Thoracic aorta (tissue), 2 donors: ENCODE measurements at places on chromosomes 2 and 18. TPM values are rescaled to one million over a fixed set of nuclear protein-coding genes. Genes with fewer than 3 reads are reported as not detected.
A peak's percentile ranks its signal among the peaks of the same experiment; 100 is the strongest.

DSC1 gene
- not detected for total RNA-seq

DNA sequence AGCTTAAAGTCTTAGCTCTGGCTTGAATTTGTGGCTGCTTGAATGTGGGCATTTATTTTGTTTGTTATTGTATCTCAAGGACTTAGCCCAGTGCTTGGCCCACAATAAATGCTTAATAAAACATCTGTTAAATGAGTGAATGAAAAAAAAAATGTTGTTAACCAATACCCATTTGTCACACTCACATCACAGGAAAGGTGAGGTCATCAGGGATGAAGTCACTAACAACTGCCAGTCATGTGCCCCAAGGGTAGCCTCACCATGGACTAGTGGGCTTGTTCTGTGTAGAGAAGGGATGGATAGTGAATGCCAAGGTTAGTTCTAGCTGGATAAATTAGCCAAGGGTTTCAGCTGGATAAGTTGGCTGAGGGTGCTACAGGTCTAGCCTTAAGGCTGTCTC is 3.0 kb downstream of the NRBP1 start:
- H3K4me1 ChIP-seq = peaks cover 42% of the 10 kb centered on the region
- H3K4me3 ChIP-seq = no peak overlapping the region
- peaks cover 33% of the 10 kb centered on the region for H3K36me3 ChIP-seq
- no peak for DNase-seq
- no peak overlapping the region for H3K27ac ChIP-seq
- H3K27me3 ChIP-seq = no peaks in the 10 kb centered on the region

DNA sequence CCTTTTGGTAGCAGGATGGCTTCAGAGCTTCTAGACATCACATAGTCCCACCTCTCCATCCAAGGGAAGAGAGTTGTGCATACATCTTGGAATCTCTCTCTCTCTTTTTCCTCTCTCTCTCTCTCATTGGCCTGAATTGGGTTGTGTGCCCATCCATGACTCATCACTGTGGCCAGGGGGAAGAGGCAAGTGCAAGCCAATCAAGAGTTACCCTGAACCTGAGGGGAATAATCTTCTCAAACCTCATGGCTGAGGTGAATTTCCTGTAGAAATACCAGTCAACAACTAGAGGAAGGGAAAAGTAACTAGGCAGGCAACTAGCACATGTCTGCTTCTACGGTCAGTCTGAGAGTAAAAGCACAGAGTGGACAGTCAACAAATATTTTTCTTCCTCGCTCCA is 7.3 kb upstream of the CHN1 start:
- no peak overlapping the region for H3K27ac ChIP-seq
- no peaks in the 10 kb centered on the region for H3K36me3 ChIP-seq
- H3K4me1 ChIP-seq = peaks cover 14% of the 10 kb centered on the region
- no peaks in the 10 kb centered on the region for H3K27me3 ChIP-seq
- H3K4me3 ChIP-seq = no peak overlapping the region
- DNase-seq = no peak

- H3K27me3 ChIP-seq = no peaks in the 10 kb centered on the region
- H3K4me1 ChIP-seq = peaks cover 17% of the 10 kb centered on the region
- peak overlapping the region; percentile 83 for H3K4me3 ChIP-seq
- peak; percentile 50 for DNase-seq
Measured at GRCh38 chr2:29115797-29116781, 874 bp downstream of the CLIP4 start.

ANKRD30B gene
- not detected for total RNA-seq

DNA sequence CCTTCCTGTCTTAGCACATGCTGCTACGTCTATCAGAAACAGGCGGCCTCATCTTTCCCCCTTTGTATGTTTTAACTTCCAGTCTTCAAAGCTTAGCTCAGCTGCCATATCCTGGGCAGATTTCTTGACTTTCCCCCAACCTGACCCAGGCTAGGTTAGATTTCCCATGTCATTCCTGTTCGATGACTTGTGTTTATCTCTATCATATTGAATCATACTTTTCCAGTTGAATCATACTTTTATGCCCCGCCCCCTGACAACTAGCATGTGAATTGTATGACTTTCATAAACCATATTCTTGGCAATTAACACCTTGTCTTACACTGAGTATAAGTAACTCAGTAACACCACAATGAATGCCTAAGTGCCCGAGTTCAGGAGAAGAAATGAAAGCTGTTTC is 128.3 kb downstream of the CYRIA start:
- no peak overlapping the region for H3K4me3 ChIP-seq
- DNase-seq = no peak
- H3K27ac ChIP-seq = no peak overlapping the region
- no peaks in the 10 kb centered on the region for H3K36me3 ChIP-seq
- no peaks in the 10 kb centered on the region for H3K4me1 ChIP-seq

- H3K27ac ChIP-seq = no peak overlapping the region
- DNase-seq = no peak
- no peaks in the 10 kb centered on the region for H3K4me1 ChIP-seq
- H3K4me3 ChIP-seq = no peak overlapping the region
- no peaks in the 10 kb centered on the region for H3K36me3 ChIP-seq
Measured at GRCh38 chr2:12083713-12084419, 337.4 kb downstream of the LPIN1 start.

- H3K27me3 ChIP-seq = no peaks in the 10 kb centered on the region
- no peak overlapping the region for H3K4me3 ChIP-seq
- no peaks in the 10 kb centered on the region for H3K4me1 ChIP-seq
- no peak for DNase-seq
Measured at GRCh38 chr2:146244131-146244530, 1600.7 kb upstream of the ACVR2A start.

CFAP65 gene
- not detected for total RNA-seq

- no peaks in the 10 kb centered on the region for H3K27me3 ChIP-seq
- no peaks in the 10 kb centered on the region for H3K36me3 ChIP-seq
Measured at GRCh38 chr2:146287281-146287680, 1557.5 kb upstream of the ACVR2A start.

GRCh38 chr2:140863713-140864112 is 1267.1 kb downstream of the LRP1B start:
- H3K27me3 ChIP-seq = no peaks in the 10 kb centered on the region
- H3K36me3 ChIP-seq = no peaks in the 10 kb centered on the region
- no peak overlapping the region for H3K27ac ChIP-seq
- H3K4me1 ChIP-seq = no peaks in the 10 kb centered on the region
- no peak overlapping the region for H3K4me3 ChIP-seq

DNA sequence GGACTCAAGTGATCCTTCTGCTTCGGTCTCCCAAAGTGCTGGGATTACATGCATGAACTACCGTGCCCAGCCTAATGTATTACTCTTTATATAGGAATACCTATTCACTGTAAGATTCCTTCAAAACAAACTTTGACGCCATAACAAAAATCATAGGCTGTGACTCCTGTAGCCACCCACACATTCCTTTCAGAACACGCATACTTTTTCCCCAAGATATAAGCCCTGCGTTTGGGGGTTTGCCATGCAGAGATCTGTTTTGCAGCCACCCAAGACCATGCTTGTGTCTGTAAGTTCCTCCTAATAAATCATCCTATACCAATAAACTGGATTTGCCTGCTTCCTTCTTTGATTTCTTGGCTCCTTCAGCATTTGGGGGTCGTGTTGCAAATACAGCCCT is 46.0 kb upstream of the STON1 start:
- no peaks in the 10 kb centered on the region for H3K27me3 ChIP-seq
- H3K27ac ChIP-seq = peak overlapping the region; percentile 89
- H3K36me3 ChIP-seq = no peaks in the 10 kb centered on the region
- H3K4me3 ChIP-seq = peak overlapping the region; percentile 40

- no peak overlapping the region for H3K4me3 ChIP-seq
- H3K4me1 ChIP-seq = no peaks in the 10 kb centered on the region
- no peaks in the 10 kb centered on the region for H3K36me3 ChIP-seq
- no peaks in the 10 kb centered on the region for H3K27me3 ChIP-seq
- DNase-seq = no peak
Measured at GRCh38 chr2:8346706-8347430, 335.0 kb upstream of the ID2 start.

SERPINB3 gene
- not detected for total RNA-seq

NAT8 gene
- total RNA-seq = not detected

GCKR gene
- 1.8 TPM for total RNA-seq

DNA sequence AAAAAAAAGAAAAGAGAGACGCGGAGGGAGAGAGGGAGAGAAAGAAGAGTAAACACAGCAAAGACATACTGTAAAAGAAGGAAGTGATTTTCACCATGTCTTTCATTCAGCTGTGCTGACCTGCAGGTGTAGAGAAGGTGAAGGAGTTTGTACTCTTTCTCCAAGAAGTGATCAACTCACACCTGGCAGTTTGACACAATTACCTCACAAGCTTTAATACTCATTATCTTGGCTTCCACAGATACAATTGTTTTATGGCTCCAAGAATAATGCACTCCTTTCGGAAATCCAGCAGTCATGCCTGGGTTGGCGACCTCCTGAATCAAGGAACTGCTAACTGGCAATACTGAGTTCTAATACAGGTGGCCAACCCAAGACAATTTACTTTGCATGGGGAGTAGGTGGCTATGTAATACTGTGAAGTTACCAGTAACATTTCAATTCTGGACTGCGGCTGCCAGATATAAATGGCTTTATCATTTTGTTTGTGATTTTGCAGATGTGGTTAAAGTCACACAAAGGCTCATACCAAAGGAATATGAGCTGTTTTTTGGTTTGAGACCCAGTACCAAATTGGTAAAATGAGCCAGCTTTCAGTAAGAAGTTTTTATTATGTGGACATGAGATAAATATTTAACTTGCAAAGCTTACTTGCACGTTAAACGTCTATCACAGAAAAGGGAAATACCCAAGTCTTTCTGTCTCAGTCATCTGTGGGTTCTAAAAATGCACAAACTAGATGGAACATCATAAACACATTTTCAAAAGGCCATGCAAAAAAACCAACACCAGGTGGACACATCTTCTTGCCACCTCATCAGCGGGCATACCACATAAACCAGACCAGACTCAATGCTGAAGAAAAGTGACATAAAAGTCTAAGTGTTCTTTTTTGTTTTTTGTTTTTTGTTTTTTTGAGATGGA is 69.3 kb downstream of the NCKAP5 start:
- H3K36me3 ChIP-seq = no peaks in the 10 kb centered on the region
- no peaks in the 10 kb centered on the region for H3K27me3 ChIP-seq
- H3K27ac ChIP-seq = no peak overlapping the region
- H3K4me1 ChIP-seq = no peaks in the 10 kb centered on the region
- no peak for DNase-seq

DNA sequence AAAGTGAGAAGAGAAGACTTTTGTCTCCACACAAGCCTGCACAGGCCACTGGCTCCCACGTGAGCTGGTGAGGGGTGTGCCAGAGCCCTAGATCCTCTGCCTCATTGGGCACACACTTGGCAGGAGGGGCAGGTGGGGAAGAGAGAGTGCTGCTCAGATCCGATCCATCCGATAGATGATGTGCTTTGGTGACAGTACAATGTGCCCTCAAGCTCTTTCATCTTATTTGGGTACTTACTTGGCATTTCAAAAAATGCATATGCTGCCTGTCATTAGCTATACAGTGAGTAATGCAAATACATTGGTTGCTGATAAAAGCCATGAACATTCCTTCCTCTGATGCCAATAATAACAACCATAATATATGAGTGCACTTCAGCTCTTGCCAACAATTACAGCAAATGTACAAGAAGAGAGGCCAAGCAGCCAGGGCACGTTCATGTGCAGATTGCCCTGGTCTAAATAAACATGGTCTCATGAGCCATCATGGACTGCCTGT is 255.3 kb downstream of the VAPA start:
- no peak for DNase-seq
- H3K27ac ChIP-seq = no peak overlapping the region
- H3K4me3 ChIP-seq = no peak overlapping the region
- H3K4me1 ChIP-seq = peaks cover 24% of the 10 kb centered on the region
- H3K27me3 ChIP-seq = no peaks in the 10 kb centered on the region

GRCh38 chr2:42102591-42103450 is 55.0 kb downstream of the PKDCC start:
- no peaks in the 10 kb centered on the region for H3K27me3 ChIP-seq
- H3K4me1 ChIP-seq = peaks cover 37% of the 10 kb centered on the region
- H3K27ac ChIP-seq = peak overlapping the region; percentile 90
- no peaks in the 10 kb centered on the region for H3K36me3 ChIP-seq

TMEM169 gene
- total RNA-seq = not detected

DNA sequence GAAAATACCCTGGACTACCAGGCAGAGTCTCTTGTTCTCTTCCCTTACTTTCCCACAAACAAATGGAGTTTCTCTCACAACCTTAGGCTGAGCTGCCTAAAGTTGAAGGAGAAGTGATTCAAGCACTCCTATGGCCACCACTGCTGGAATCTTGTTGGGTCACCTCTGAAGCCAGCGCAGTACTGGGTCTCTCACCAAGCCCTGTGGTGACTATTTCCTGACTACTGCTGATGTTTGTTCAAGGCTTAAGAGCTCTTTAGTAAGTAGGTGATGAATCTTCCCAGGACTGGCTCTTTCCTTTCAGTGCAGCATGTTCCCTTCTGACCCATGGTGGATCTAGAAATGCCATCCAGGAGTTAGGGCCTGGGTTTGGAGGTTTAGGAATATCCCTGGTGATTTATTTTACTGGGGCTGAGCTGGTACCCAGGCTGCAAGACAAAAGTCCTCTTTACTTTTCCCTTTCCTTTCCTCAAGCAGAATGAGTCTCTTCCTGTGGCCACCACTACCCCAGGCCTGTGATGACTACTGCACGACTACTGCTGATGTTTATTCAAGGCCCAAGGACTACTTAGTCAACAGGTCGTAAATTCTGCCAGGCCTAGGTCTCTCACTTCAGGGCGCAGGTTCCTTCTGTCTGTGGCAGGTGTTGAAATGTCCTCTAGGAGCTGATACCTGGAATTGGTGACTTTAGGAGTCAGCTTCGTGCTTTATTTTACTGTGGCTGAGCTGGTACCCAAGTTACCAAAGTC is 121.8 kb downstream of the SLC4A10 start:
- DNase-seq = no peak
- H3K4me3 ChIP-seq = no peak overlapping the region
- no peaks in the 10 kb centered on the region for H3K27me3 ChIP-seq
- H3K36me3 ChIP-seq = no peaks in the 10 kb centered on the region
- H3K27ac ChIP-seq = no peak overlapping the region

DNA sequence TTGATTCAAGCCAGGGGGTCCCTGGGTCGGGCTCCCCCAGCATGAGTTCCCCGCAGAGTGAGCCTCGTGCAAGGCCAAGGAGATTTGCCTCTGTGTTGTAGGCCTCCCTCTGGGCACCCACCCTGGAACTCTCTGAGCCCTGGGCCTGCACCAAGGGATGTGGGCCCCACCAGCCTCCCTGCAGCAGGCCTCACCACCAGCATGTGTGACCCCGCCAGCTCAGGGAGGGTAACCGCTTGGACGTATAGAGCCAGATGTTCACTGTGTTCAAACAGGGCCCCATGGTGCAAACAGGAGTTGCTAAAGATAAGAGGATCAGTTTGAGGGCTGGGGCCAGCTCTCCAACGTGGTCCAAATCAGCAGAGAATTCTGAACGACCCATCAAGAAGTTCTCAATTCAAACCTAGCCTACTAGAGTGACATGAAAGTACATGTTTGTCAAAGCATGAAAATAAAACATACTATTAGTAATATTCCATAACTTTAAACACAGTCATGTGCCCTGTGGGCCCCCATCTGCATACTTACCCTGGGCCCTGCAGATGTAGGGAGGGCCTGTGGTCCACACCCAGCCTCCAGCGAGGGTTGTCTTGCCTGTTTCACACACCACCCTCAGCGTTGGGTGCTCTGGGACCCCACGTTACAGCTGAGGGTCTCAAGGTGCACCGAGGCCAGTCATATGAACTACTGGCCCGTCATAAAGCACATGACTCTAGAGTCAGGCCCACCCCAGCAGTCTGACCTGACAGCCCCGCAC is 5.5 kb upstream of the TUBB6 start:
- no peaks in the 10 kb centered on the region for H3K36me3 ChIP-seq
- peaks cover 15% of the 10 kb centered on the region for H3K4me1 ChIP-seq
- no peak for DNase-seq
- no peak overlapping the region for H3K4me3 ChIP-seq

LRATD1 gene
- 6.6 TPM for total RNA-seq

GRCh38 chr18:12657684-12658425 is at the start of gene SPIRE1:
TSS of gene SPIRE1 (minus strand) at chr18:12658107. CDS start at chr18:12657866, 241 bp downstream.
- DNase-seq = no peak
- H3K4me3 ChIP-seq = peak within 1 kb of the TSS; percentile 97
- no peaks in the 10 kb centered on the region for H3K27me3 ChIP-seq
- H3K36me3 ChIP-seq = no peaks in the 10 kb centered on the region
- peaks cover 18% of the 10 kb centered on the region for H3K4me1 ChIP-seq
- H3K27ac ChIP-seq = peak within 1 kb of the TSS; percentile 99
